Stimulated activated CD4-positive, alpha-beta T cell treated with anti-CD3 and anti-CD28 coated beads, Interleukin-4, amount 100 ng/mL, for 24 hours (primary cell): ENCODE measurements at places on chromosomes 5 and 9.

DNA sequence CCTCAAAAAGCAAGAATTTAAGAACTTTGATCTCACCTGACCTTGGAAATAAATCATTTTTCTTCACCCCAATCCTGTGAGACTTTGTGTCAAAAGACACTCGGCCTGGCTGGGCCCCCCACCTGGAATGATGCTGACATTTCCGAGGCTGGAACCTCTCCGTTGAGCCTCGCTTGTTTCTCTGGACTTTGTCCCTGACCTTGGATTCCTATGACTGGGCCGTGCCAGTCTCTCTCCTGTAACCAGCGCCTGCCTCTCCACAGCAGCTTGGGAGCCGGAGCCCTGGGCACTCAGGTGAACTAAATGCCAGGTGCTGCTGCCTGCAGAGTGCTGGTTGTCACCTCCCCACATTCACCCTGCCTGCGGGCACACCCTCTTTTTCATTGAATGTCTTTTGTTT is 62.7 kb downstream of the RETREG1 start:
- DNase-seq, result no peak

DNA sequence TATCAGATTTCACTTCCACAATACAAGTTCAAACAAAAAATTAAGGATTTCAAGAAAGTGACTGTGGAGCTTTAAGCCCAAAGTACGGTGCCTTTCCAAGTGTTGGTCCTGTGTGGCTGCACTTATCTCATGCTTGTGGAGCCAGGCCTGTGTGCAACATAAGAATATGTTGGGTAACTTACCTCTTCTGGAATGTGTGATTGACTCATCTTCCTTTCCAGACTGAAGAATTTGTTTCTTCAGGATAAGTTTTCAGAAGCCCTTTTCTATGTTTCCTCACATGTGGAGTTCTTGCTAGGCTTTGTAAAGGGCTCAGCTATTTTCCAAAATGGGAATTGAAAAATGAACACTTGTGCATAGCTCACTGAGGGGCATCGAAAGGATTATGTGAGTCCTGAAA is 485.1 kb upstream of the PAPPA start:
- DNase-seq, result no peak

DNA sequence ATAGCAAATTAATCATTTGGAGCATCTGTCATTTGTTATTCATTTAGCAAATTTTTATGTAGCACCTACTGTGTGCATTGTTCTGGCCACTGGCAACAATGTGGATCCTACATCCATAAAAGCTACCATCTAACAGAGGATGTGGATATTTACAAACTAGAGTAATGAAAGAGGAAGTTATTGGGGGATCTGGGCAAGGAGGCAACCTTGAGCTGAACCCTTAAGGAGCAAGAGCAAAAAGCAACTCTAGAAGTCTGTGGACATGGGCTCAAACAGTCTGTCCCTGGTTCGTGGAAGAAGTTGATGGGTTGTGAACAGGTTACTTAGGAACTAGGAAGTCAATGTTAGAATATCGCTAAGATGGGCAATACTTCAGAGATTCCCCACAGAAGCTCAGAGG is 259.9 kb downstream of the SYK start:
- DNase-seq, result no peak

- DNase-seq, result no peak
Observed at GRCh38 chr9:37522971-37523370, 37.2 kb downstream of the POLR1E start.

GRCh38 chr5:113157886-113158285 is 181.3 kb downstream of the DCP2 start:
- no peak for DNase-seq

DNA sequence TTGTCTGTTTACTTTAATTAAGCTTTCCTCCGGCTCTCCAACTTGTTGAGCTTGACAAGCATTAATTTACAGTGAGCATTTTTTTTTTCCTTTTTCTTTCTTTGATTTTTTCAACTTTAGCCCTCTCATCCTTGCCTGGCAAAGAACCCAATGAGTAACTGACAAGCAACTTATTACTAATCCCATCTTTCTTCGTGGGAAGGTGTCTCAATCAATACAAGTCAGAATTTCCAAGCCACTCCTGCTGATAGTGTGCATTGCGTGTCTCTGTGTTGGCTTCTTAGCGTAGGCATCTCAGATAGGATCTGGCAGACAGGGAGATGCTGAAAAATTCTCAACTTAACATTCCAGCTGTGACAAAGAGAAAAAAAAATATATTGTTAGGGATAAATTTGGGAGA is 527.7 kb upstream of the WWC1 start:
- no peak for DNase-seq

- DNase-seq, result no peak
Observed at GRCh38 chr9:134925011-134925511, 7.3 kb upstream of the FCN1 start.

DNA sequence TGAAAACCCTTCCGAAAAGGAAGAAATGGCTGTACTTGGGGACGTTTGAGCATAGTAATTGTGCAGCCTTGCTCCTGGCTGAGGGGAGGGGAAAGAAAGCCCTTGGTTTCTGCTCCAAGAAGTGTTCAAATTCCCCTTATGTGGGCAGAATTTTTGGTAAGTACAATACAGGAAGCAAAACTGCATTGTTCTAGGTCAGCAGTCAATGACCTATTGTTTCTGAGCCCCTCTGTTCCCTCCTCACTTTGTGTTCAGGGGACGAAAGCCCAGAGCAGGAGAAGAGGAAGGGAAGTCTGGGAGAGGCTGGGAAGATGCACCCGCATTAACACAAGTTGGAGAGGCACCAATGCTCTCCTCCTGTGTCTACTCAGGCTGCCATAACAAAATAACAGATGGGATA is 11.9 kb downstream of the BASP1 start:
- DNase-seq, result no peak

DNA sequence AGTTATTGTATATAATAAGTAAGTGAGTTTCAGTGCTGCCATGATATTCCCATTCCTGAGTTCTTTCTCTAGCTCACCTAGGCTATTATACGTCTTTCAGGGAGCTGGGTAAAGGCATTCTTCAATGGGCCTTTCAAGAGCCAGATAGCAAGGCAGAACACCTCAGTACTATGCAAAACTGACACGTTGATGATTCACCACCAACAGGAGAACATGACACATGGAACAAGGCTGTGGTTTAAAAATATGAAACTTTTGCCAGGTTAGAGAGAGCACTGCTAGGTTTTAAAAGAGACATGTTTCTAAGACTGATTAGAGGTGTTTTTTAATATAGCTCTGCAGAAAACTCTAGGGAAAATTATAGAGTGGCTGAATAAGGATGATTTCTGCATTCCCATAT is 95.9 kb downstream of the UGCG start:
- peak; percentile 52 for DNase-seq

DNA sequence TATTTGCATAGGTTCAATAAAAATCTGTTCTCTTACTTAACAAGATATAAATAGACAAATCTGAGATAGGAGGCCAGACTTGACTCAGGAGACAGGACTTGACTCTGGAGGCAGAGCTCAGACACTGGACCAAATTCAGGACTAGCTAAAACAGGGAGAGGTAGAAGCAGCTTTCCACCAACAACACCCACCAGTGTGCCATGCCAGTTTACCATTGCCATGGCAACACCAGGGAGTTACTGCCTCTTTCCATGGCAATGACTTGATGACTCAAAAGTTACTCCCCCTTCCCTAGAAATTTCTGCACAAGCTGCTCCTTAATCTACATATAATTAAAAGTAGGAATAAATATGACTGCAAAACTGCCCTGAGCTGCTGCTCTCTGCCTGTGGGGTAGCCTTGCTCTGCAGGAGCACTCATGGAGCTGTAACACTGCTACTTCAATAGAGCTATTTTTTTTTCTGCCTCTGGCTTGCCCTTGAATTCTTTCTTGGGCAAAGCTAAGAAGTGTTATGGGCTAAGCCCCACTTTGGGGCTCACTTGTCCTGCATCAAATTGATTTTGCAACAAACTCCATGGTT is 473.0 kb downstream of the PLK2 start:
- no peak for DNase-seq

- DNase-seq, result no peak
Observed at GRCh38 chr5:179211068-179211467, 134.2 kb downstream of the ADAMTS2 start.

GRCh38 chr5:118919016-118919415 is 69.3 kb downstream of the DTWD2 start:
- no peak for DNase-seq

- DNase-seq, result no peak
Observed at GRCh38 chr9:134592819-134593200, 48.8 kb upstream of the COL5A1 start.

- DNase-seq, result no peak
Observed at GRCh38 chr5:43675357-43675756, 72.4 kb downstream of the NNT start.

DNA sequence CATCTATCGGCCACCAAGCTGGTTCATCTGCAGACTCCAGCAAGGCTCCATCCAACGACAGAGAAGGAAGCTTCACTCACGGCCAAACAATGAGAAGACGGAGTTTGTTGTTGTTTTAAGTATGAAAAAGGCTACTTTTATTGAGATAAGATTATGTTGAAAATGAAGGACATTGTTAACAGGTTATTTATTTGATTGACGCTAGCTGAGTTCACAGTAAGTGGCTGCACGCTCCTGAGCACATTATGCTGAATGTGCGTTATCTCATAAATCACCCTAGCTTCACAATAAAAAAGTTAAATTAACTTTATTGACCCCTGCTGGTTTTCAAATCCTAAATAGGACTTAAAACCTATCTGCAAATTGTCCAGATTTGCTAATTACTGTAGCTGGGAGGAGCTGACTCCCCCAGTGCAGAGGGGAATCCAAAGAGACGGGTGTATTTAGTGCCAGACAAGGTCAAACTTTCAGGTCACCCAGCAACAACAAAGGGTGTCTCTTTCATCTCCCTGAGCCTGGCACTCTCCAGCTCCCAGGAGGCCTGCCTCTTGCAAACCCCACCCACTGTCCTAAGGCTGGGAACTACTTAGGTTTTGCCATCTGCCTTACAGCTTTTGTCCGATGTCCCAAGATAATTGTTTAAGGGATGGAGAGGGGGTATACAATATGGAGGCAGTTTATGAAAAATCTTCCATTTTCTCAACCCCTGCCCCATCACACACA is 129.2 kb downstream of the ZDHHC21 start:
- DNase-seq, result no peak

DNA sequence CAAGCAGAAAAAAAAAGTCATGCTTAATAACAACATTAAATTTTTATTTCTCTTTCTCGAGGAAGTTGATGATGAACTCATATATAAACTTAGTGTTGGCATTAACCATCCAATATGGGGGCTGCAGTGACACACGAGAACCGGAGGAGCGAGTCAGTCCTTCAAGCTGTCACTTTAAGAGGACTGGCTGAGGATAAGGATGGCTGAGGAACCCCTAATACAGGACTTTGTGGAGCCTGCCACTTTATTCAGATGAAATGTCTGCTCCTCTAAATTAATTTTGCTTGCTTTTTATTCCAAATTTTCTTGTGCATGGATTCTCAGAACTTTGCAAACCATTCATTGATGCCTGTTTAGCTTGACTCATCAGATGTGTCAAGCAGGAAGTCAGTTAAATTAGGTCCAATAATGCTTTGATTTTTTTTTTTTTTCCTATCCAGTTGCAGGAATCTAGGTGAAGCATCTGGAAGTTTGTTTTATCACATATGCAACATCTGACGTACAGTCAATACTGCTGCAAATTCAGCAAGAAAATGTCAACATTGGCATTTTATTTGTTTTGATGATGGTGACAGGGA is 144.2 kb upstream of the COL5A1 start:
- DNase-seq, result no peak

DNA sequence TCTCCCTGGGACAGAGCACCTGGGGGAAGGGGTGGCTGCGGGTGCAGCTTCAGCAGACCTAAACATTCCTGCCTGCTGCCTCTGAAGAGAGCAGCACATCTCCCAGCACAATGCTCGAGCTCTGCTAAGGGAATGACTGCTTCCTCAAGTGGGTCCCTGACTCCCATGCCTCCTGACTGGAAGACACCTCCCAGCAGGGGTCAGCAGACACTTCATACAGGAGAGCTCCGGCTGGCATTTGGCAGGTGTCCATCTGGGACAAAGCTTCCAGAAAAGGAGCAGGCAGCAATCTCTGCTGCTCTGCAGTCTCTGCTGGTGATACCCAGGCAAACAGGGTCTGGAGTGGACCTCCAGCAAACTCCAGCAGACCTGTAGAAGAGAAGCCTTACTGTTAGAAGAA is 77.2 kb downstream of the SLCO6A1 start:
- no peak for DNase-seq

DNA sequence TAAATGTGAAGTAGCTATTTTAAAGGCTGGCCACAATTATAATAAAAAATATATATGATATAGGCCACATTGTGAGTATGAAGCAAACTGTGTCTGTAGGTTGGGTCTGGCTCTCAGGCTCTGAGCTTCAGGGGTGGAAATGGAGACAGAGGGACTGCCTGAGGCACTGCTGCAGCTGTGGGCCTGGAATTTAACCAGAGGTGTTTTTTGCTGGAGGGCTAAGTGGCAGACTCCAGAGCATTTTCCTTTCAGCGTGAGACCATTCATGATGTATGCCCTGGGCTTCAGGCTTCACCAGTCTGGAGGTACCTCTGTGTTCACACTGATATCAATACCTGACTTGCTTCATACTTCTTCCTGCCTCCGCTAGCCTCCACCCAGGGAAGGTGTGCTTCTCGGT is 64.9 kb upstream of the IL12B start:
- DNase-seq, result no peak

- no peak for DNase-seq
Observed at GRCh38 chr5:120096413-120096812, 367.7 kb upstream of the PRR16 start.

DNA sequence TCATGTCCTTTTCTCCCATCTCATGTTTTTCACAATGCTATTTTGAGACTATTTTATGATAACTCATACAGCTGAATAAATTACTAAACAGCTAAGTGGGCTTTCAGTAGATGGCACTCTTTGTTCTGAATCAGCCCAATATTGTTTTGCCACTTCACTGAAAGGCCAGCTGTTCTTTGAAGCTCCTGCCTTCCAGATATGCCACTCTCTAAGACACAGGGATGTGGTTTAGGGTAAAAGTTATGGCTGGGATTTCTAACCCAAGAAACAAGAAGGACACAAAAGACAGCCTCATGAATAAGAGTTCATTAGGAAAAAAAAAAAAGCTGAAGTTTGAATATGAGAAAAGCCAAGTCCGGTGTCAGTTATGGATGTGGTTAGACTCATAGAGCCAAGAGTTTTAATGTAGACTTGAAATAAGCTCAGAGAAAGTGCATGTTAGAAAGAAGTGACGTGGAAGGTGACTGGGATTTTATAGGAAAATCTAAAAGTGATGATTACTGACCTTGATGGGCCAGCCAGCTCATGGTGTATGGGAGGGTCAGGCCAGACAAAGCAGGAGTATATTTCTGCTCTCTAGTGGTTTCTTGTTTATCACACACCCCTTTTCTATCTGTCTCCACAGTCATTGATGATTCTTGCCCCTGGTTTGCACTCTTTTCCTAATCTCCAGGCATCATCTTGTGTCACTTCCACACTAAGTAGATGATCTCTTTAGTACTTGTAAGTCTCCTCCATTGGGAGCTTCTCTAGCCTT is 488.5 kb downstream of the NR2F1-AS1 start:
- no peak for DNase-seq

DNA sequence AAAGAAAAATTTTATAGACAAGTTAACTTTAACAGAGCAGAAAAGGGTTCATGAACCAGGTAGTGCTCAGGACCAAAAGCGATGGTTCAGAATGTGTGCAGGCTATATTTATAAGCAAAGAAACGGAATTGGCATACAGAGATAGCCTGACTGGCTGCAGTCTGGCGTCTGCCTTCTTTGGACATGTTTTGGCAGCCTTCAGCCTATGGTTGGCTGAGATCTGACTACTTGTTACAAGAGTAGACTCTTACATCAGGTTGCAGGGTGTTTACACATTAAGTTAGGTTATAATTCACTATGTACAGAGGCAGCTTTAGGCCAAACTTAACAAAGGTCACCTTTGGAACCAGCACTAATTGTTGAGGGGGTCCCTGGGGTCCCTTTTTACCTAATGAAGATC is 7.0 kb downstream of the NOP16 start:
- DNase-seq, result no peak
